Activated CD4-positive, alpha-beta T cell treated with anti-CD3 and anti-CD28 coated beads, Interleukin-2, amount 10 ng/mL, durations not matched to agents 7 days and 5 days (primary cell): ENCODE measurements at places on chromosomes 3 and 15. TPM values are rescaled to one million over a fixed set of nuclear protein-coding genes. Genes with fewer than 3 reads are reported as not detected.

- DNase-seq = no peak
These were observed 28.2 kb downstream of the FAH start for GRCh38 chr15:80180986-80181385.

GRCh38 chr15:39976291-39977274 is 42.7 kb downstream of the EIF2AK4 start:
- DNase-seq = peak; percentile 27

- DNase-seq = peak; percentile 76
These were observed 164.0 kb downstream of the MINAR1 start for GRCh38 chr15:79595995-79596622.

GRCh38 chr15:85749261-85750151 is 45.2 kb downstream of the KLHL25 start:
- no peak for DNase-seq

- peak; percentile 26 for DNase-seq
These were observed 110.3 kb downstream of the CYP19A1 start for GRCh38 chr15:51227940-51228732.

- DNase-seq = no peak
These were observed 6.7 kb downstream of the COPS2 start for GRCh38 chr15:49148727-49149126.

GRCh38 chr3:22121068-22121701 is 370.2 kb upstream of the ZNF385D start:
- no peak for DNase-seq

CCDC39 gene
- not detected for total RNA-seq

IL12A gene
- 0.17 TPM for total RNA-seq

CFAP20DC gene
- total RNA-seq = 0.99 TPM

PLA1A gene
- not detected for total RNA-seq

ERICH6 gene
- total RNA-seq = 0.50 TPM

DLL4 gene
- not detected for total RNA-seq

FBXL22 gene
- total RNA-seq = 0.79 TPM

C3orf22 gene
- total RNA-seq = not detected
